ENCODE measurements at places on chromosomes 5 and 9. TPM values are rescaled to one million over a fixed set of nuclear protein-coding genes. Genes with fewer than 3 reads are reported as not detected.

- no peak for DNase-seq
Observed at GRCh38 chr5:148817606-148818005, 8.8 kb upstream of the ADRB2 start.

GRCh38 chr5:19488786-19489185 is 499.2 kb downstream of the CDH18 start:
- peak; percentile 13 for DNase-seq

- no peak for DNase-seq
Observed at GRCh38 chr9:107280543-107280942, 2.5 kb upstream of the RAD23B start.

DNA sequence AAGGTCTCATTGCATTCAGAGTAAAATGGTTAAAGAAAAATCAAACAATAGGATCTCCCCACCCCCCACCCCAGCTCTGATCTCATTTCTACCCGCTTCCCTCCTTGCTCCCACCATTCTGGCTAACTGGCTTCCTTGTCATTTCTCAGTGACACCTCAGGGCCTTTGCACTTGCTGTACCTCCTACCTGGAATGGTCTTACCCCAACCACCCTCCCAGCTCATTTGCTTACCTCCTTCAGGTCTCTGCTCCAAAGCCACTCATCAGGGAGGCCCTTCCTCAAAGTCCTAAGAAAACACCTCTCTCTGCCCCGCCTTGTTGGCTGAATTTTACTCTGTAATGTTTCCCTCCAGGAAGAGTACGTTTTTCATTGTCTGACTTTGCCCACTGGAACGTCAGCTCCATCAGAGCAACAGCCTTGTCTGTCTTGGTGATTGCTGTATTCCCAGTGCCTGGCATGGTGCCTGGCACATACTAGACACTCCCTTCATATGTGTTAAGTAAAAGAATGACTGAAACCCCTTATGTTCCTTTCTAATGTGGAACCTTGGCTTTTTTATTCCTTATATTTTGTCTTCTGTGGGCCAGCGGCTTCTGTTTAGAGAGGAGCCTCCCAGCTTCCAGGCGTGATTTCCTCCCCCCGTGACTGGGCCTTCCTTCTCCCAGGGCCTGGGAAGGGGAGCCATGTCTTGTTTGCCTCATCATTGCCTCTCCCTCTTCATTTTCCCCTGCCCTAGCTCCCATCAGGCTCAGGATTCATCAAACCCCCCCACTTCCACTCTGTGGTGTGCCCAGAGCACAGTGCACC is 26.9 kb downstream of the NEURL1B start:
- no peak for DNase-seq

DNA sequence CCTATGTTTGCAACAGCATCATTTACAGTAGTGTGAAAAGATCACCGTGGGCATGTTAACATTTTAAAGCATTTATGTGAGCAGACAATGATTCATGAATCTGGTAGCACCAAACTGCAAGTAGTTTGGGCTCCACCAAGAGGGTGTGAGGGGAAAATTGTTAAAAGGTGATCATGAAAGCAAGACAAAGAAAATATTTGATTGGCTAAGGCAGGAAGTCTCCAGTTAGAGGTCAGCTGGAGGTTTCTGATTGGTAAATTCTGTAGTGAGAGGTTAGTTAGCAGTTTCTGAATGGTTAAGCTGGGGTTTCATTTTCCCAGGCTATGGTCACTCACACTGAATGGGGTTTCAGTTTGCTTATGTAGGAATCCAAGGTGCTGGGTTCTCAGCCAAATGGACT is 13.5 kb upstream of the DRD1 start:
- DNase-seq, result no peak

GRCh38 chr5:37740331-37741066 is 99.3 kb downstream of the GDNF start:
- no peak for DNase-seq

DNA sequence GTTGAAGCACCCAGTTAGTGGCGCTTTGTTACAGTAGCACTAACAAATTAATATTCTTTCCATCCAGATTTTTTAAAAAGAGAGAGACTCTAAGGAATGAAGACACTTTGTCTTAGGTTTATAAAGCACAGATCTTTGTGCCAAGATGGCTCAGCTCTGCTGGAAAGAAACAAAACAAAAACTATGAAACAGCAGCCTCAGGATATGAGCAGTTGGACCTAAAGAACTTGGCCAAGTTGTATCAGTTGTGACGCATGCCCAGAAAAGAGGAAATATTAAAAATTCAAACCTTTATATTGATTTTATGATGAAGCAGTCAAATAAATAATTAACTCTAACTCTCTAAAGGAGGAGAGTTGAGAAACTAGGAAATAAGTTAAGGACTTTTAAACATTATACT is 427.2 kb downstream of the SPOCK1 start:
- DNase-seq, result peak; percentile 18

GRCh38 chr5:91183743-91184142 is 199.4 kb downstream of the ARRDC3 start:
- DNase-seq, result no peak

- no peak for DNase-seq
Observed at GRCh38 chr5:154740483-154740882, 14.7 kb upstream of the LARP1 start.

GRCh38 chr9:119611565-119611964 is 242.3 kb upstream of the BRINP1 start:
- no peak for DNase-seq

- no peak for DNase-seq
Observed at GRCh38 chr5:7824995-7825394, 25.9 kb downstream of the CFAP90 start.

GRCh38 chr5:72599065-72599433 is 91.8 kb upstream of the ZNF366 start:
- DNase-seq, result no peak

DNA sequence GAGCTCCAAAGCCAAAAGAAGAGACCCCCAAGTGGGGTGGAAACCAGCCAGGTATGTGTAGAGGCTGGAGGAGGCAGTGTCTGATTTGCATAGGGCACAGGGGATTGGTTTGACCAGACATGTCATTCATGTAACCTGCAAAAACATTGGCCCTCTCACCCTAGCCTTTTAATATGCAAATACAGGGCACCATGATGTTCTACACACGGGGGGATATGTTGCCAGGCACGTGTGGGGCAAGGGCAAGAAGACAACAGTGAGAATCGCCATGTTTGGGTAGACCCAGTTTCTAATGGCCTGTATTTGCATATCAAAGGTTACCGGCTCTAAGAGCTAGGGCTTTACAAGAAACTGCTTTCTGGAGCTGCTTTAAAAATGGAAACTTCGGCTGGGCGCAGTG is 208.9 kb downstream of the GOLPH3 start:
- DNase-seq, result no peak

DNA sequence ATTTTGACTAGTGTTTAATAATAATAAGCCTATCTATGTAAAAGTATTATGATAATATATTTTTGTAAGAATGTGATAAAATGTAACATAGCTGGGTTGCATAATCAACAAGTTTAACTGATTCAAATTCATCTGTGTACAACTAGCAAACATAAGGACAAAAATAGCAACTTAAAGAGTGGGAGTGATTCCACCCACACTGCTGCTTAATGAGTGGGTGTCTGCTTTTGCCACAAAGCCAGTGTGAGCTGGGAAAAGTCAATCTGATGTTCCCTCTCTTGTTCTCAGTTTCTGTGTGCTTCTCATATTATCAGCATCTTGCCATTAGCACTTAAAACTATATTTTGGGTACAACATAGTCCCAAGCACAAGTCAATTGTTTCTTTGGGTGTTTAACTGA is 111.1 kb upstream of the DPYSL3 start:
- DNase-seq, result no peak

DNA sequence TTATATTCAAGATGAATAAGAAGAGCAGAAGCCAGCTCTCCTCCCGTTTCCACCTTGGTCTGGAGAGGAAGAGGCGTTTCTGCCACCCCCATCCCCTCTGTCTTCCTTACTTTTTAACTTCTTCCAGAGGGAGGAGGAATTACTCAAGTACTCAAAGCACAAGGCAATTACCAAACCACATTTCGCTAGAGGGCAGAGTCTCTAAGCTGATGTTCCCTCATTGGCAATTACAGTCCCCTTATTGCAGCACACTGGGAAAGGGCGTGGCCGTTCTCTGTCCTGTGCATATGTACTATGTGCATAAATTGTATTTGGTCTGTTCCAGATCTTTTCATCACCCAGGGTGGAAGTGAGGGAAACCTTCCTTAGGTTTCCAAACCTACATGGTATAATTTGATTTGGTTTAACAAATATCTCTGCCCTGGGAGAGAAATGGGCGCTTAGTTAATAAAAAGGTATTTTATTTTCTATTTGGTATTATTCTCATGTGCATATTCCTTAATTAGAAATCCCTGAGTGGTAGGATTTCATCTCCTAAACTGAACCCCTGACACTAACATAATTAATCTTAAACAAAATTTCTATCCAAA is 29.8 kb upstream of the ALDOB start:
- DNase-seq, result no peak

DNA sequence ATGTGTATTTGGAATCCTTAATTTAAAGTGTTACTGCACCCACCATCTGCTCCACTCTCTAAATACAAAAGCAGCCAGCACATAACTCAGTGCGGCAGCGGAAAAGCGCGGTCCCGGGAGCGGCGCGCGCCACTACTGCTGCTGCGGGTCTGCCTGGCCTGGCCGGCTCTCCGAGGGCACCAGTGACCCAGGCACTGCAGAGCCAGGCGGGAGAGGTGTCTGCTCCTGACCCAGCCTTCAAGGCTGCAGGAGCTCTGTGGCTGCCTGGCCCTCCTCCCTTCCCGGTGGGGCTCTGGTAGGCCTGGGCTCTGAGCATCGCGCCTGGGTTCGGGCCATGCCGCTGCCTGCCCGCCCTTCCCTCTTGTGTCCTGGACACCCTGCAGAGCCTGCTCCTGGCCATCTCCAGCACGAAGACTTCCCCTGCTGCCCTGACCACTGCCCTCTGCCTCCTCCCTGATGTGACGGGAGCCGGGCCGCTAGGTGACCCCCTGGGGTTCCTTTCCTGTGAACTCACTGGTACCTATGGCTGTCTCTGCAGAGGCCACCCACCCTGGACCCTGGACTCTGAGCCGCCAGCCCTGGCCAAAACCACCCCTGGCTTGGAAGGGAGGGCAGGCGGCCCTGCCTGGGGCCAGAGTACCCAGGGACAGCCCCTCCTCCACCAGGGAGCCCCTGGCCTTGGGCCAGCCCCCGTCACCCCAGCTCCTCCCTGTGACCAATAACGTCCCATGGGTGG is 32.8 kb upstream of the UBAC1 start:
- DNase-seq, result no peak

GRCh38 chr9:137232101-137232500 is 1.4 kb downstream of the SLC34A3 start:
- no peak for DNase-seq

- DNase-seq, result no peak
Observed at GRCh38 chr5:763998-764781, 20.3 kb downstream of the ZDHHC11B start.

GRCh38 chr9:91770229-91770628 is 179.8 kb downstream of the ROR2 start:
- DNase-seq, result no peak

DNA sequence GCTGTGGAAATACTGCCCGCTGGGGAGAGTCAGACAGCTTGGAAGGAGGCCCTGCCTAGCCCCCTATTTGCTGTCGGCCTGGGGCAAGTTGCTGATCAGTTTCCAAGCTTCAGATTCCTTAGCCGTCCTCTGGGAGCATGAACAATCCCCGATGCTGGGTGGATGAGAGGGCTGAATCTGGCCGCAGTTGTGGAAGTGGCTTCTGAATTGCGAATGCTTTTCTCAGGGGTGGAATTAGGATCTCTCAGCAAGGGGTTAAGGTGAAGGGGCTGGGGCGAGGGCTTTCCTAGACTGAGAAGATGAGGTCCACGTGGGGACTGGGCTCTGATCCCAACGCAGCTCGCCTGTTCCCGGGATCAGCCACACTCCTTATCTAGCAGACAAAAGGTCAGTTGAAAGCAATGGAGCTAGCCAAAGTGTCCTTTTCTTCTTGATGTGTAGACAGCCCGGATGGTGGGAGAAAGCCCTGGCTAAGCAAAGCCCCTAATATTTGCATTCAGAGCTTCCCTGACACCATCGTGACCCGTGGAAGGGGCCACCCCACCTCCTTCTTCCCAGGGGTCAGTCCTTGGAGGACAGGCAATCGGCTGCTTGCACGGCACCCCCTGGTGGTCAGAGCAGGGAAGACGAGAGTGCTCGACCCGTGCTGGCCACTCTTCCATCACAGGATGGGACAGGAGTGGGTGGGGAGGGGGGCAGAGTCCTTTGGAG is 54.9 kb downstream of the COL15A1 start:
- DNase-seq, result peak; percentile 65

- no peak for DNase-seq
Observed at GRCh38 chr5:83570916-83571315, 99.4 kb downstream of the VCAN start.

DNA sequence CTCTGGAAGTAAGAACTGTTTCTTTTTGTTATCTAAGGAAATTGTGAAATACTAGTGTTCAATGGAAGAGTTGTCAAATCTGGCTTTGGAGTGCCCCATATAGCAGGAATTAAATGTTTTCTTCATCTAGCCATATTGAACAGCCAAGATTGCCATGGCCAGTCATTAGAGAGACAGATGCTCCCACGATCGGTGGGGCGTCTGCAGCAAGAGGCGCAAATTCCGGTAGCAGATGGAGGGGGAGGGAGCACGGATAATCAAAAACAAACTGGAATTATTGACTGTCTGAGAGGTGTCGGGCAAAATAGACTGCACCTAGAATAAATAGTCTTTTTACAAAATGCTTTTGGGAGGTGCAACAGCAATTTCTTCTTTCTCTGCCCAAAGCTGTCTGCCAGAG is 139.1 kb upstream of the FSTL4 start:
- DNase-seq, result no peak

DNA sequence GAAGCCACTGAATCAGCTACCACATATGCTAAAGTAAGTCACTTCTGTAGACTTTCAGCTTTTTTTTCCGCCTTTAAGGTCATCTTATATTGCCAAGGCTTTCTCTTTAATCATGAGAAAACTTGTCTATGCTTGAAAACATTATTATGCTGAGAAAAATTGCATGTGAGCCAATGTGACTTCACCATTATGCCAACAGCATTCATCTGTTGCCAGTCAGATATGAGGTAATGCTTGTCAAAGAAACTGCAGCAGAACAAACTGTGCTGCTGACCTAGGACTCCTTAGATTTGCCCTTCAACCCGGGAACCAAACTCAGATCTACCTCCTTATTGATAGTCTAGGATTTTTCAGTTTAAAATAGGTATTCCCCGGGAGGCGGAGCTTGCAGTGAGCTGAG is 34.3 kb downstream of the SLC44A1 start:
- DNase-seq, result no peak

The SLC36A2 gene
- 0.10 TPM for polyA plus RNA-seq

The NXNL2 gene
- polyA plus RNA-seq, result 0.32 TPM

The EQTN gene
- polyA plus RNA-seq, result not detected

The NEURL1B gene
- 35.4 TPM for polyA plus RNA-seq

The IRGM gene
- 0.52 TPM for polyA plus RNA-seq

The TERT gene
- polyA plus RNA-seq, result not detected

The OR1J2 gene
- not detected for polyA plus RNA-seq

The LMX1B gene
- polyA plus RNA-seq, result not detected

The C9orf153 gene
- polyA plus RNA-seq, result not detected

The TMEM171 gene
- 0.59 TPM for polyA plus RNA-seq

The IL33 gene
- polyA plus RNA-seq, result 31.4 TPM

The DEPDC1B gene
- 5.2 TPM for polyA plus RNA-seq

The ENTPD8 gene
- polyA plus RNA-seq, result 0.27 TPM

The TLR4 gene
- polyA plus RNA-seq, result 6.5 TPM

The TLX3 gene
- not detected for polyA plus RNA-seq

The PCDHB15 gene
- 6.1 TPM for polyA plus RNA-seq

Data from muscle of arm (tissue), 14 donors.